ENCODE measurements at places on chromosomes 1 and 21. TPM values are rescaled to one million over a fixed set of nuclear protein-coding genes. Genes with fewer than 3 reads are reported as not detected.

DNA sequence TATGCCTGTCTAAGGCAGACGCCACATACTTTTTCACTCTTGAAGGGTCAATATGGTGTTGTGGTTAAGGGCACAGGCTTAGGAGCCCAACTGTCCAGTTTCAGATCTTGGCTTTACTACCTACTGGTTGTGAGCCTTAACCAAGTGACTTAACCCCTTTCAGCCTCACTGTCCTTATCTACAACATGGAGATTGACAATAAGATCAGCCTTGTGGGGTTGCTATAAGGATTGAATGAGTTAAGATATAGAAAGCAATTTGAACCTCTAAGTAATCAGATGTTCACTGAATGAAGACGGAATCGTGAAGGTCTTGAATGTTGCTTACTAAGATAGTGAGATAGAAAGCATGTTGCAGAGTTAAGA, 121.3 kb upstream of the JUN start:
- DNase-seq = no peak

DNA sequence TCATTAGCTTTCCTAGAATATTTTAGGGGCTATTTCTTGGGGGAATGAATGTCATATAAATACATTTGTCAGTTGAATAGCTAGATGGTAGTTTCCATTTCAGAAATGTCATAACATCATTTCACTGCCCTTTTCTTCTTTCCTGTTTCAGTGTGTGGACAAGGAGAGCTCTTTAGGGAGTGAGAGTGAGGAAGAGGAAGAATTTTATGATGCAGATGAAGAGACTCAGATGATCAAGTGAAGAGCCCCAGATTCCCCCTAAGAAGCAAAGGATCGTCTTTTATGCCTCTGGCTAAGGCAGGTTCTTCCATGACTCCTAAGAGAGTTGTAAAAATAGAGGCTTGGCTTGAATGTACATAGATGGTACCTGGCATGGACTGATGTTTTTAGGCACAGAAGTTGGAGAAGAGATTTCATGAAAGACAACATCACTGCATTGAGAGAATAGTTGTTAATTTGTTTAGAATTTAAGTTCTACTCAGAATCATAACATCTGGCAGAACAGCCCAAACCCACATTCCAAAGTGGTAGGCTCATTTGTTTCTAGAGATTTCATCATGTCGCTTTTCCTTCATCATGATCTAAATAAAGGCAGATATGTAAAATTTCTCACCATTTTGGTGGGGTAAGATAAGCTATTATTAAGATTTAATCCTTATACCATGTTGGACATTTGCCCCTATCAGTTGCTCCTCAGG, 44.2 kb upstream of the MAB21L3 start:
- no peak for DNase-seq

DNA sequence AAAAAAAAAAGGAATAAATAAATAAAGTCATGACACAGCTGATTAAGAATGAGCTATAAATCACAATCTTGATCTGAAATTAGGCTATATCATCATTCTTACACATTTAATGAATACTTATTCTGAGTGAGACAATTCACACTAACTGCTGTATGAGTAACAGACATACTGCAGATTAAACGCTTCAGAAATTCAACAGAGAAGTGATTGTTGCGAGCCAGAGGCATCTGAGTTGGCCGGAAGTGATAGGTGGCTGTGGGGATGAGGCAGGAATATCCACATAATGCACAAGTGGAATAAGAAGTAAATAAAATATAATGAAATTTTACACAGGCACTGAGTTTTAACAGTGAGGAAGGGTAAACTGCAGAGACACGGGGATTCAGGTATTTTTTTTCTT, 142.4 kb downstream of the APP start:
- DNase-seq = no peak

DNA sequence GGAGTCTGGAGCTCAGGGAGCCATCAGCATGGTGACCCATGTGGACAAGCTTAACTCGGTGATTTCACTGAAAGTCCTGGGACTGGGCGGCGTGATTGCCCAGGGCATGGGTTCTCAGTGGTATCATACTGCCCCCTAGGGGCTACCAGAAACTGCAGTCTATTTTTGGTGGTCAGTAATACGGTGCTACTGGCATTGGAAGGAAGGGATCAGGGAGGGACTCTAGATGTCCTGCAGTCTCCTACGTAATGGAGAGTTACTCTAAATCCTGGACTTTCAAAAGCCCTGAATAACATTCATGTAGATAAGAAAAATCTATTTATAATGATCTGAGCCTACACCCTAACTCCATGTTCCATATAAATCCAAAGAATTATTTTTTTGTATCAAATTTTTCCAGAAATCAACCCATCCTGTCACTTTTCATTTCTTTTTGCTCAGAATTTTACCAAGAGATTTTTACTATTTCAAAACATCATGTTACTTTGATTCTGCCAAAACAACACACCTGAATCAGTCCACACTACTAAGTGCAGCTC, 37.3 kb downstream of the PABPC4 start:
- DNase-seq = no peak

- DNase-seq = no peak
These were observed 56.8 kb downstream of the LUZP1 start for GRCh38 chr1:23111600-23112535.

- no peak for DNase-seq
These were observed 1.4 kb downstream of the TMEM54 start for GRCh38 chr1:32899586-32900296.

- DNase-seq = no peak
These were observed 213.3 kb downstream of the TRABD2B start for GRCh38 chr1:47783638-47784496.

- no peak for DNase-seq
These were observed 25.9 kb downstream of the IFNAR1 start for GRCh38 chr21:33350676-33351075.

DNA sequence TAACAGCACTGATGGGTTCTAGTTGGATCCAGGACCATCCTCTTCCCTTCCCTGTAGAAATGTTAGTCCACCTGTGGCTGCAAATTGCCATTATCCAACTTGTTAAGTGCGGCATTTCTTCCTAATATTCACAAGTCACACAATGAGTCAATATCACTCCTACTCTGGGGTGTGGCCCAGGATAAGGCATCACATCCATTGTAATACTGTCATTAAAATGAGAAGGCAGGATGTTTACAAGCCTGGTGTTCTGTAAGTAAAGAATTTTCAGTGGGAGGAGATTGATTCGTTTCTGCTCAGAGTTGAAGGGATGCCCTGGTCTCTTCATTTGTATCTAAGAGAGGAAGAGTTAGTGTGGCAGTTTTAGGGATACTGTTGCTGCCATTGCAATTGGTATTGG, 18.1 kb upstream of the ARHGAP29 start:
- DNase-seq = no peak

DNA sequence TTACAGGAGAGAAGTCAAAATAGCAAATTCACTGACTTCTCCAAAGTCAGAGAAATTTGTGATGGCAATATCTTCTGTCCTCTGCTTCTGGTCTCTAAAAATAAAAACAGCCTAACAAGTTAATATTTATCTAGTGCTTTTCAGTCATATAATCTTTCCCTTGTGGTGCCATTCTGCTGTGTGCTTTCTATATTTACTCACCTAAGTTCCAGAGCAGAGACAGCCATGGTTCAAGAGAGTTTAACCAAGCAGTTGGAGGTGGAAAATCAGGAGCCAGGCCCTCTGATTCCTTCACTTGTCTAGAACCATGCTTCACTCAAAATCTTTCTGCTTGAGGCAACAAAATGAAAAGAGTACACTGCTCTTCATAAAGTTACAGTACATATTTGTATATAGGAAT, 39.3 kb downstream of the BRINP2 start:
- DNase-seq = no peak

DNA sequence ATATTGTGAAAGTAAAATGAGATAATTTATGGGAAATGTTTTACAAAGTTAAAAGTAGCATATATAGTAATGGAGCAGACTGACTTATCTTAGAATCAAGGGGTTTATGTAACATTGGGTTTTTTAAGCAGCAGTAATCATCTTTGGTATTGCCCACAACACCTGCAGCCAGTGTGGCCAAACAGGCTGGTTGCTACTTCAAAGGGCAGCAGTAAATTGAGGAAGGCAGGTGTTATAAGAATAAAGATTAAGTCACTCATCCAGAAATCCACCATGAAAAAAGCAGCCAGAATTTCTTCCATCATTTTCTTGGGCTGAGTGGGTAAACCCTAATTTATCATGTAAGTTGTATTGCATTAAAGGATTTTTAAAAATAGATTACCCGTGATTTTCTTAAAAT, 16.7 kb downstream of the DYNLT5 start:
- DNase-seq = no peak

GRCh38 chr1:184037849-184038591, 492 bp upstream of the COLGALT2 start:
- no peak for DNase-seq

DNA sequence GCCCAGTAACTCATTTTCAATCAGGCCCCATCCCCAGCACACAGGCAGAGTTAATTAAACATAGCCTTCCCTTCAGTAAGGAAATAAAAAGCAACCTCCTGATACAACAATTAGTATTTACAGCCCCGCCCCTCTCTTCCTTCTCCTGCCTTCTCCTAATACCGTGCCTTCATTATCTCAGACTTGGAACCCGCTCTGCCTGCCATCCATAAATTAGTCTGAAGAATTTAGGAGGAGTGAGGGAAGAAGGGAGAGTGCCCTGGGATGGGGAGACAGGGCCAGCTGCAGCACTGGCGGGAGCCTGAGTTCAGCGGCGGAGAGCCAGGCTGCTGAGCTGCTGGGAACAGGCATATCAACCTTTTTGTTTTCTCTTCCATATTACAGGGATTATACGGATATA, 172.8 kb downstream of the ACTL8 start:
- no peak for DNase-seq

- no peak for DNase-seq
These were observed 36.8 kb upstream of the DIRAS3 start for GRCh38 chr1:68087184-68087583.

DNA sequence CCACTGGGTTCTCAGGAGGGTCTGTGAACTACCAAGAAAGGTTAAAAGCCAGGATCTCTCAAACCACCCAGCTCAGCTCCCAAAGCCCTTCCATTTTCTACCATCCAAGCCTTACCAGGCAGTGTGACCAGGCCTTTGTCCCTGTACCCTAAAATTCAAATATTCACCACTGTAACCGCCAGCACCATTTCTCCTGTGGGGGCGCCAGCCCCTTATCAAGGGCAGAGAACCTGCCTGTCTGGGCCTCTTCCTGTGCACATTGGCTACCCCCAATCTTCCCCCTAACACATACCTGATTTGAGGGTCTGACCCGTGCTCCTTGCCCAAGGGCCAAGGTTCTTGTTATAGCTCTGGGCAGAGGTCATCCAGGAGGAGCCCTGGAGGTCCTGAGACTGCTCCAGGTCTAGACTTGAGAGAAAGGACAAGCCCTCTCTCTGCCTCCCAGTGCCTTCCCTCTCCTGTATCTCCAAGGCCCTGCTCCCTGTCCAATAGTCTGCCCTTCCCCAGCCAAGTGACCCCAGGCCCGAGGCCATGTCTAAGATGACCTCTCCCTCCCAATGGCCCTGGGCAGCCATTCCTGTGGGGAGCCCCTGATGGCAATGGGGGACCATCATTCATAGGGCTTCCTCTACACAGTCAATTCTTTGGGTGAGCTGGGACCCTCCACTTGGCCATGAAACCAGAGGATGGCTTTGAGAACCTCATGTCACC, 78.5 kb downstream of the FHAD1 start:
- DNase-seq = no peak

DNA sequence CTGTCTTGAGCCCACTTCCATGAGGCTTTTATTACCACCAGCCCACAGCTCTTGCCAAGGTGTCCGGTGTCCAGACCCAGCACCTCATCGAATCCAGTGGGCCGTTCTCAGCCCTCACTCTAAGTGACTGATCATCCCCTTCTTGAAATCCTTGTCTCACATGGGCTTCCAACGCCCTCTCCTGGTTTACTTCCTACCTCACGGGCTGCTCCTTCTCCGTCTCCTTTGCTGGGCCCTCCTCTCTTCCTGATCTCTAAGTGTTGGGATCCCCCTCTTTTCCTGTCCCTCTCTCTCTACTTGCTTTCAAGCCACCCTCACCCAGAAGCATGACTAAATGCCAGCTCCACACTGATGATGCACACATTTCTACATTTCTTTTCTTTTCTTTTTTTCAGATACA, 9.0 kb upstream of the RHBG start:
- DNase-seq = no peak

- no peak for DNase-seq
These were observed 74.7 kb upstream of the BACH1 start for GRCh38 chr21:29224006-29224405.

- DNase-seq = no peak
These were observed 119.6 kb upstream of the ERRFI1 start for GRCh38 chr1:8145545-8146202.

DNA sequence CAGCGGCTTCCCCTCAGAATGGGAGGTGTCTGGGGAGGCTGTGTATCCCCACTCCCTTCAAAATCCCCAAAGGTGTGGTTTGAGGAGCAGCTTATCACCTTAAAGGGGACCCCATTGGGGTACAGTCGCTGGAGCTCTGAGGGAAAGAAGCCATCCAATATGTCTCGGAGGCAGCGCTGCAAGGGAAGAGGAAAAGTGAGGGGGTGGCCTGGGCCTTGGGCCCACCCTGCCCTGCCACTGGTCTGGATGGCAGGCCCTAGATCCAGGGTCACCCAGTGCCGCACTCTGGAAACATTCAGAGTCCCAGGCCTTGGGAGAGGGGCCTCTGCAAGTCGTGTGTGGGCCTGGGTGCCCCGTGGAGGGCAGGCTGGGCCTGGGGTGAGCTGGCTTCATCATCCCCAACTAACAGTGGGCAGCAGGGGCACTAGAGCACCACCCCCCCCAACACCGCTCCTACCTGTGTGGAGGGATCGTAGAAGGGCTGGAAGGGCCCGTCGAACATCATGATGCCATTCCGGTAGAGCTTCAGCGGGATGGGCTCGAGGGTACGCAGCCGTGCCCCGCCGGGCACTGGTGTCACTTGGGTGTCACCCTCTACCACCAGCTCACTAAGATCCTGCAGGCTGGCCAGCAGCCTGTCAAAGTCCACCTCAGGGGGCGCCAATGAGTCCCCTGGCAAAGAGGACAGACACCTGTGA, 5.6 kb downstream of the SH3BGRL3 start:
- no peak for DNase-seq

DNA sequence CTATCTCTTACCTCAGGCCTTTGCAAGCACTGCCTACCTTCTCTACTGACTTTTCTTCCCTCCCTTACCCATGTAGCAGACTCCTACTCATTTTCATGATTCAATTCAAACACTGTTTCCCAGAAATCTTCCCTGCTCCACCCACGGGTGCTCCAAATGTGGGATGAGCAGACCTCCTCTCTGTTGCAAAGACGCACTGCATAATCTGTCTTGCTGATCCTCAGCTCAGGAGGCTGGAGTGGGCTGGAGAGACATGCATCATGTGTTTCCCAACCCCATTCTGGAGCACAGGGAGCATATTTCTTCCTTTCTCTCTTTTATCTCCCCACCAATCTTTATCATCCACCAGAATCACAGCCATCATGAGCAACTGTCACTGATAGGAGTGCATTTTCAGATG, 459.9 kb upstream of the NFIA start:
- DNase-seq = no peak

TSHB gene
- total RNA-seq = not detected

EXO1 gene
- total RNA-seq = 1.7 TPM

TMEM240 gene
- not detected for total RNA-seq

PRAMEF6 gene
- total RNA-seq = not detected

SLC26A9 gene
- not detected for total RNA-seq

LCE1F gene
- total RNA-seq = not detected

HMGCL gene
- total RNA-seq = 16.8 TPM

ZBTB18 gene
- total RNA-seq = 26.3 TPM

ELK4 gene
- 92.8 TPM for total RNA-seq

MAPKAPK2 gene
- 182 TPM for total RNA-seq

CEP85 gene
- 12.5 TPM for total RNA-seq
